ENCODE measurements at places on chromosomes 12 and 14. TPM values are rescaled to one million over a fixed set of nuclear protein-coding genes. Genes with fewer than 3 reads are reported as not detected.

ARHGAP9 gene
- total RNA-seq = 377 TPM

SERPINA1 gene
- total RNA-seq = 0.42 TPM

KRT83 gene
- total RNA-seq = not detected

FERMT2 gene
- total RNA-seq = not detected

DLK1 gene
- total RNA-seq = not detected

CCDC197 gene
- not detected for total RNA-seq

- no peak for DNase-seq
Measured at GRCh38 chr12:52185400-52185967, 6.3 kb downstream of the KRT80 start.

DNA sequence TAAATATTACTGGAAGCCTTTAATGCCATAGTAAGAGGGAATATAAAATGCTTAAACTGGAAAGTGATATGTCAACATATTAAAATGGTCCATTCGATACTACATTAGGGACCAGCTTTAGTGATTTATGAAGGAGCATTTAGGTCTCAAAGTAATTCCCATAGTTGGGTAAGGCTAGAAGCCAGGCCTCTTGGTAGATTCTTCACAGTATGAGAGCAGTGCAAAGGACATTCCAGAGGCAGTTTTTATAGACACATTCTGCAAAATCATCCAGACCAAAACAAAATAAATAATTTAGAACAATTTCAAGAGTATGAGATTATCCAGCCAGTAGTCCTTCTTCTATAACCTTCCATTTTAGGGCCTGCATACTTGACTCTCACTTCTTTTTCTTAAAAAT is 142.6 kb upstream of the PDZRN4 start:
- no peak for DNase-seq

GRCh38 chr14:83863042-83863774 is 1666.7 kb upstream of the FLRT2 start:
- no peak for DNase-seq

DNA sequence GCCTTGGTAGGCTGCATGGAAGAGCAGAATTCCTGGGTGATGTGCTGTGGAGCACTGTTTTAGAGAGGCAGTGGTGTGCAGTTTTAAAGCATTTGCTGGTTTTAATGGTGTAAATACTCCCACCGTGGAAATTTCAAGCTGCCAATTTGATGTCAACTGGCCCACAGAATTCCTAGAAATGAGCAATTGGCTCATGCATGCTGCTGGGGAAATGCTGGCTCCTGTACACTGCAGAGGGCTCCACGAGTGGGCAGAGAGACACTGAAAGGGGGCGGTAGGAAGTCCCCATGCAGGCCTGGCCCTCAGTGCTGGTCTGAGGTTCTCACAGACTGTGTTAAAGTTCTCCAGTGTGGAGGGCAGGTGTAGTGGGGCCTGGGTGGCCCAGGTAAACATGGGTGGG is 99.4 kb upstream of the NTF3 start:
- no peak for DNase-seq

DNA sequence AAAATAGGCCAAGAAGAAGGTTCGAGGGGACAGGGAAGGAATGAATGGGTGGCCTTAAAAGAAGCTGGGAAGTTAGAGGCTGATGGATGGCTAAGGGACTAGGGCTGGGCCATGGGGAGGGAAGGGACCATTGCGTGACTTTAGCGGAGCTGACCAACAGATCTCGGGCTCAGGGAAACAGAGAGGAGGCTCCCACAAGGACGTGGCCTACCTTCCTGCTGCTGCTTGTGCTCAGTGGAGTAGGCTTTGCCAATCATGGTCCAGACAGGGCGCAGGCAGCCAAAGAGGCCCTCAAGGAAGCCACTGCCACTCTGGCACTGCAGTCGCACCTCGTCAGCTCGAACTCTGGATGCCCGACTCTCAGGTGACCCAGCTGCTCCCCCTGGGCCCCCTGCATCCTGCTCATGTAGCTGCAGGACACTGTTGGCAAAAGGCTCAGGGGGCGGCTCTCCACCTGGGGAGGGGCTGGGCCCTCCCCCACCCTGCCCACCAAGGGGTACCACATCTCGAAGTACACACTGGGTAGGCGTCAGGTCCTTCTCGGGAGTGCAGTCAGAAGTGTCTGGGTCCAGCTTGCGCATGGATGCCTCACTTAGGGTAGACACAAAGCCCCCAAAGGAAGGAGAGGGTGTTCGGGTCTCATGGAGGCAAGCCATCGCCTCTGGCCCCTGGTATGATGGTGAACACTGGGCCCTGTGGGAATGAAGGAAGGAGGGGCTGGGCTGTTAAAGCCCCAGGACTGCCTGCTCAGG is 12.3 kb downstream of the MAP3K12 start:
- DNase-seq = no peak

- no peak for DNase-seq
Measured at GRCh38 chr12:121799156-121799841, 4.5 kb upstream of the SETD1B start.
